ENCODE measurements at places on chromosomes 5 and 9.

GRCh38 chr5:91179018-91179417 is 204.1 kb downstream of the ARRDC3 start:
- DNase-seq = no peak

DNA sequence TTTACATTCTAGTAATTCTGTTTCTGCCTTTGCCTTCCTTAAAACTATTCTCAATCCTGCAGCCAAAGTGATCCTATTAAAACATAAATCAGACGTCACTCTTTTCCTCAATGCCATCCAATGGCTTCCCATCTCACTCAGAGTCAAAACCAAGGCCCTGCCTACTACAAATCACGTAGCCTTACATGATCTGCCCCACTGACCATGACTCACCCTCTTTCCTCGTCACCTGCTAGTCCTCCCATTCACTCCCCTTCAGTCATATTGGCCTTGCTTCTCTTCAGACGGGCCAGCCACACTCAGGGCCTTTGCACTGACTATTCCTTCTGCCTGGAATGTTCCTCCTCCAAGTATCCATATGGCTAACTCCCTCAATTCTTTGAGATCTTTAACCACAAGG is 39.0 kb upstream of the DMXL1 start:
- no peak for DNase-seq

DNA sequence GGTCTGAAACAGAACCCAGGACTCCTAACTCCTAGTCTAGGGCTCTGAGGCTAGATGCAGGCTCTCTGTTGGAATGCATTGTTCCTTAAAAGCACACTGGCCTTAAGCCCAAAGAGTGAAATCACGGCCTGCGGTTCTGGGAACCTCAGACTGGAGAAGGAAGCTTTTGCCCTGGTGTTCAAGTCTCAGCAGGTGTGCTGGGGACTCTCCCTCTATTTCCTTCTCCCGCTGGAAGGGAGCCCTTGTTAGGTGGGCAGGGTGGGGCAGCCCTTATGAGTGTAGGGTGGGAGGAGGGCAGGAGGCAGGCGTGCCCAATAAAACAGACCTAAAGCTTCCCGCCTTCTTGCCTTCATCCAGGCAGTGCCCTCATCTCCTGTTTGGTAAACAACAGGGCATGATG is 1.8 kb upstream of the PPARGC1B start:
- DNase-seq = no peak

GRCh38 chr5:93225748-93226147 is 355.3 kb downstream of the NR2F1-AS1 start:
- no peak for DNase-seq

- no peak for DNase-seq
Observed at GRCh38 chr5:107072967-107073366, 597.8 kb downstream of the EFNA5 start.

GRCh38 chr9:128940946-128941755 is 6.3 kb downstream of the DOLK start:
- no peak for DNase-seq

GRCh38 chr9:135049460-135049859 is 38.0 kb upstream of the OLFM1 start:
- DNase-seq = no peak
